Activated CD4-positive, alpha-beta T cell treated with anti-CD3 and anti-CD28 coated beads for 24 hours (primary cell): ENCODE measurements at places on chromosomes 1 and 21.

DNA sequence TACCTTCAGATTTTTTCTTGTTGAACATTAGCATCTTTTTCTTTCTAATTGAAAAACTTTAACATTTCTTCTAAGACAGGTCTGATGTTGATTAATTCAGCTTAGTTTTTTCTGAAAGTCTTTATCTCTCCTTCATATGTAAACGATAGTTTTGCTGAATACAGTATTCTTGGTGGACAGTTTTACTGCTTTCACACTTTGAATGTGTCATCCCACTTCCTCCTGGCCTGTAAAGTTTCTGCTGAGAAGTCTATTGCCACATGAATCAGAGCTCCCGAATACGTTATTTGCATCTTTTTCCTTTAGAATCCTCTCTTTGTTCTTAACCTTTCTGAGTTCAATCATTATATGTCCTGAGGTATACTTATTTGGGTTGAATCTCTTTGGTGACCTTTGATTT is 344.2 kb downstream of the OLFM3 start:
- no peak for DNase-seq

DNA sequence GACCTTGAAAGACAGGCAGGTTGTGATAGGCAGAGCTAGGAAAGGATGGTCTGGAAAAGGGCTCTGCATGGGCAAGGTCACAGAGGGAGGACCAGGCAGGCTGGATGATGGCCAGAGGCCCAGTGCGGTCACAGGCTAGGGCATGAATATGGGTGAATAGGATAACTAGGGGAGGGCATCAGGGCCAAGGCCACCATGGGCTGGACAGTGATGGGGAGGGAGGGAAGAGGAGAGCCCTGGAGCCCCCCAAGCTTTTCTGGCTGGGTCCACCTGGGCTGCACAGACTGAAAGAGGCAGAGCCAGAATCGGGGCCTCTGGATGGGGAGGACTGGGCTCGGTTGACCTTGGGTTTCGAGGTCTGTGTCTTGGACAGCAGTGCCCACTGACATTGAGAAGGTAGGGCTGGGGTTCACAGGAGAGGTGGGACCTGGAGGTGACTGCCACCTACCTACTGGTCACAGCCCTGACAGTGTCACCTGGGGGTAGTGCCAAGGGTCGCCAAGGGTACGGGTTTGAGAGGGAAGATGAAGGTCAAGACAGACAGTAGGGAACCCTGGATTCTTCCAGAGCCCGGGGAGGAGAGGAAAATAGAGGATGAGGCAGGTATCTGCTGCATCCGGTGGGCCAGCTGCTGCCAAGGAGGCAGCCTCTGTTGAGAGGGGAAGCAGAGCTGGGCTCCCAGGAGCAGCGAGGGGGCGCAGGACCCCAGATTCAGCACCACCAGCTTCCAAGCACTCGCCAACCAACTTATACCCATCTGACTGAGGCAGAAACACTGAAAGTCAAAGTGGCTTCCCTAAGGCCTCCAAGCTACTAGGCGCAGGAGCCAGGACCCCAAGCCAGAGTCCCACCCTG is 6.1 kb upstream of the NPHP4 start:
- no peak for DNase-seq

GRCh38 chr1:168392958-168393549 is 112.4 kb downstream of the TBX19 start:
- no peak for DNase-seq

GRCh38 chr1:201631037-201631436 is 92.1 kb downstream of the NAV1 start:
- DNase-seq, result no peak

DNA sequence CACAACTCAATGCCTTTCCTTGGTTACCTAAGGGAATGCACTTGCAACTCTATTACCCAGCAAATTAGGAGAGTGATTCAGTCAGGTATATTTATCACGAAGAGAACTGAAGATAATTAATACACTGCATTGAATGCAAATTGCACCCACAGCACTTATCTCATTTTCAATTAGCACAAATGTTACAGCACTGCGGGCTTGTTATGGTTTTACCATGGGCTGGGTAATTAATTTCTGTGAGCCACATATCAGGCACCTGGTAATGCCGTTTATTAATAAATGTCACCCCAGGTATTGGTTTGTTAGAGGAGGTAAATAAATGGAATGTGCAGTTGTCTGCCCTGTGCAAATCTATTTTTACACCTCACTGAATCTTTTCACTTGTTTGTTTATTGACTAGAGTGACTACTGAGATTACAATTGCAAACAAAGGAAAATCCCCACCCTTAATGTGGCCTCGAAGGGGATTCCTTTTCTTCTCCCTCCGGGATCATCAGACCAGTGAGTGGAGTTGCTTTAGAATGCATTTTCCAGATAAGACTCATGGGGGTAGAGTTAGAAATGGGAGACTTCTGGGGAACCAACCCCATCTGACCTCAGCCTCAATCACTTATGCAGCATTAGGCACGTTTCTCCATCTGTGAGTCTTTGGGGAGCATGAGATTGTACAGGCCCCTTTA is 269.3 kb downstream of the RPS6KC1 start:
- no peak for DNase-seq

GRCh38 chr21:42248783-42249597 is 30.1 kb downstream of the ABCG1 start:
- DNase-seq, result no peak

DNA sequence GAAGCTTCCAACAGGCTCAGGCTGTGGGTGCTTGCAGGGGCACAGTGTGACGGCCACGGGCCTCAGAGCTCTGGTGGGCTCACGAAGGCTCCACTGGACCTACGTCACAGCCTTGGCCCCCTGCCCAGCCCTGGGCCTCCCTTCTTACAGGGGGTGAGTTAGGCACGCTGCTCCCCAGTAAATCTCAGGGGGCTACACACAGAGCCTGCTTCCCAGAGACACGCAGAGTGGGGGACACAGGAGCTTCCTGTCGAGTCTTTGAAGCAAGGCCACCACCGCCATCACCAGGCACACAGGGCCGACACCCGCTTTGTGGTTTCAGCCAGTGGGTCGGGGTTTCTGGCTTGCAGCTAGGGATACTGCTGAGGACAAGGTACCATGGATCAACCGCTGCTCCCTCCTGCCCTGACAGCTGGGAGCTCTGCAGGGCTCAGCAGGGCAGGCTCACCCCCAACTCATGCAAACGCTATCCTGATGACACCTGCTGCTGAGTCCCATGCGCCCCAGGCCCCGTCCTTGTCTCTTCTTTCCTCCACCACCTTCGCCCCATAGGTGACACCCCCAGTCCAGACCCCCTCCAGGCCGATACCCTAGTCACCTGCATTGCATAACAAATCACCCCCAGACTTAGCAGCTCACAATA is 5.5 kb upstream of the CFAP410 start:
- DNase-seq, result no peak

GRCh38 chr1:221724931-221725605 is 16.8 kb downstream of the DUSP10 start:
- no peak for DNase-seq

GRCh38 chr1:181318858-181319235 is 164.5 kb upstream of the CACNA1E start:
- no peak for DNase-seq

DNA sequence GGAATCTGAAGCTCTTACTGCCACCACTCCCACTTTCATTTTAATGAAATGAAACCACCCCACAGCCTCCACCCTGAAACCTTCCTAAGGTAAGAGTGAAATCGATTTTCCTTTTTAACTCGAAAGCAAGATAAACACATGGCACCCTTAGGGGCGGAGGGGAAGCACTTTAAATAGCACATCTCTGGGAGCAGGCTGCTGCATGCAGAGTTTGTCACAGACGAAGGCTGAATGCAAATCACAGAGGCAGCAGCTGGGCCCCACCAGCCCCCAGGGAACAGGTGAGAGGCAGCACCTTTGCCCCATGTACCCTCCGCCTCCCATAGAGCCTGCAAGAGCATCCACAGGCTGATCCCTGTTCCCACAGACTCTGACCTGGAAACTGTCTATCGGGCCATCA is 60.0 kb upstream of the GRIK3 start:
- no peak for DNase-seq

DNA sequence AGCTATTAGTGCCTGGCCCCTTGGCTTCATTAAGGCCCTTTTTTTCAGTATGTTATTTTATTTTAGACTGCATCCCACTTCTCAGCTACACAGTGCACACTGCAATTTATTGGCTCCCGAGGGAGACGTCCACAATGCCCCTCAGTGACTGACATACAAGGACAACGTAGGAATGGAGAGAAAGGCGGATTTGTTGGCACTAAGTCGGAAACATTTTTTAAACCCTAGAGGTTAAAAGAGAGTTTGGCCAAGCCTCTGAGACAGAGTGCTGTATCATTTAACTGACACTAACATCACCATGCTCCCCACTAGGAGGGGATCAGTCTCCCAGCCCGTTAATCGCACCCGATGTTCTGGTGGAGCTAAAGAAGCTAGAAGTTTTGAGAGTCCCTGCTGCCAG is 45.7 kb upstream of the FOXD3 start:
- no peak for DNase-seq

GRCh38 chr1:25572708-25573590 is 29.5 kb downstream of the LDLRAP1 start:
- peak; percentile 47 for DNase-seq

GRCh38 chr1:8096105-8097011 is 70.2 kb upstream of the ERRFI1 start:
- DNase-seq, result no peak

DNA sequence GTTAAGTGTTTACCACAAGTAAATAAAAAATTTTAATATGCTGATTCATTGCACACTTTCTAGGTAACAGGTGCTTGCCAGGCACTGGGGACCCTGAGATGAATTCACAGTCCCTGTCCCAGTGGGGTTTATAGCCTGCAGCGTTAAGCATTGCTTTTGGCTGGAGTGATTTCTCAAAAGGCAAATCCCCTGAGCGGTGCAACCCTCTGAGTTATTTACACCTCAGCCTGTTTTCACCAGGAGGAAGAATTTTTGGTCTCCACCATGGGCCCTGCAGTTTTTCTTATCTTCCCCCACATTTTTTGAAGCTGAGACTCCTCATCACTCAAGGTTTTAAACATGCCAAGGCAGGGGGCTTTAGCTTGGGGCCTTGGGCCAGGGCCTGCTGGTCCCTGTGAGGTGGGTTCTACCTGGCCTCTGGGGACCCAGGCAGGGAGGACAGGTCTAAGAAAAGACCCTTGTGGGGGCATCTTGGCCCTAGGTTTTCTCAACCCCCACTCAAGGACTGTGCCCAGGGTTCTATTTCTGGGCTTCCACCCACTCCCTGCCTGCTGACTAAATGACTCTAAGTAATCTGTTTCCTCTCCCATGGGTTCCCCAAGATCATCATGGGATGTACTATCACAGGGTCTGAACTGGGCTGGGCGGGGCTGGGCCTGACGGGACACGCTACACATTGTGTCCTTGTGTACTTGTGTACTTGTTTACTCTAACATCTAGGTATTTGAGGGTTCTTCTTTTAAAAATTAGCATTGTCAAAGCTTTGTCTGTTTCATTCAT is 10.2 kb upstream of the CHIT1 start:
- DNase-seq, result no peak

GRCh38 chr1:205714190-205714905 is 34.0 kb upstream of the SLC45A3 start:
- DNase-seq, result no peak

DNA sequence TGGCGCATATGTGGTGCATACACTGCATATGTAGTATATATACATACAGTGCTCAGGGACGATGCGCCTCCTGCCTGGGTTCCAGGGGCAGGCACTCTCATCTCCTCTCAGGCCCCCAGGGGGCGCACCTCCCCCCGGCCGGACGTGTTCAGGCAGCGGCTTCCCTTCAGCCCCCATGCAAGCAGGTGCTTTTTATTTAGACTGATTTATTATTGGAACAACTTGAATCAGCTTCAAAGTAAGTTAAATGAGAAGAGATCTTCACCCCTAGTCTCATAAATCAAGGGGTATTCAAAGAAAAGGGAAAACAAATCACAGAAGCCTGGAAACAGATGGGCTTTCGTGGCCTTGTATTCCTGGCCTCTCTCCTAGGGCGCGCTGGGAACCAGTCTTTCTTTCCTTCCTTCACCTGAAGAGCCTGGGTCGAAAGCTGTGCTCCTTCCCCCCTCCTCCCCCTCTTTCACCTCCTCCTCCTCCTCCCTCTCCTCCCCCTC is 64.6 kb downstream of the UBIAD1 start:
- peak; percentile 54 for DNase-seq

DNA sequence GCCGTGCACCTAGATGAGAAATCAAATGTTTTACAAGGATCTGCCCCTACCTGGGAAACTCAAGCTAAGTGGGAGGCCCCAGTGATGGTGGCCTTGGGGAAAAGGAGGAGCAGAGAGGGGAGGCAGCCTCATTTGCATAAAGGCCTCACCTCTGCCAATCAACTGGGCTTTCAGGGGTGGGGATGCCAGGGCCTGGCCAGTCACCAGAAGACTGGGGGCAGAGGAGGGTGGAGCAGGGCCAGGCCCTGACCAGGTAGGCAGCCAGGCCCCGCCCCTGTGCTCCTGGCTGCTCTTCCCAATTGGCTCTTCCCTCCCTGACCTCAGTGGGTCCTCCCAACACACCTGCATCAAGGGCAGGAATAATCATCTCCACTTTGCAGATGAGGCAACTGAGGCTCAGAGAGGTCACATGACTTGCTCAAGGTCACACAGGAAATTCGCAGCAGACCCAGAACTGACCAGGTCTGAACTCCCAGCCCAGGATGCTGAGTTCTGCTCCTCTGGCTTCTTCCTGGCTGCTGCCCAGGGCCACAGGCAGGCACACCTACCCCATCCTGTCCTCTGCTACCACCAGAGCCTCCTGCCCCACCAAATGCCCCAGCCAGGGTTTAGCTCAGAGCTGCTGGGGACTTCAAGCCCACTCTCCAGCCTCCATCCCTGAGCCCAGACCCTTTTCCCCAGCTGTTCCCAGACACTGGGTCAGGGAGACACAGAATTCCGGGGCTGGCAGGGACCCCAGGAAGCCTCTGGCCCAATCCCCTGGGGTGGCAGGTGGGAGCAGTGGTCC is 677.9 kb downstream of the MATN1 start:
- DNase-seq, result no peak

- no peak for DNase-seq
Observed at GRCh38 chr1:42806593-42806992, 10.3 kb upstream of the ERMAP start.

DNA sequence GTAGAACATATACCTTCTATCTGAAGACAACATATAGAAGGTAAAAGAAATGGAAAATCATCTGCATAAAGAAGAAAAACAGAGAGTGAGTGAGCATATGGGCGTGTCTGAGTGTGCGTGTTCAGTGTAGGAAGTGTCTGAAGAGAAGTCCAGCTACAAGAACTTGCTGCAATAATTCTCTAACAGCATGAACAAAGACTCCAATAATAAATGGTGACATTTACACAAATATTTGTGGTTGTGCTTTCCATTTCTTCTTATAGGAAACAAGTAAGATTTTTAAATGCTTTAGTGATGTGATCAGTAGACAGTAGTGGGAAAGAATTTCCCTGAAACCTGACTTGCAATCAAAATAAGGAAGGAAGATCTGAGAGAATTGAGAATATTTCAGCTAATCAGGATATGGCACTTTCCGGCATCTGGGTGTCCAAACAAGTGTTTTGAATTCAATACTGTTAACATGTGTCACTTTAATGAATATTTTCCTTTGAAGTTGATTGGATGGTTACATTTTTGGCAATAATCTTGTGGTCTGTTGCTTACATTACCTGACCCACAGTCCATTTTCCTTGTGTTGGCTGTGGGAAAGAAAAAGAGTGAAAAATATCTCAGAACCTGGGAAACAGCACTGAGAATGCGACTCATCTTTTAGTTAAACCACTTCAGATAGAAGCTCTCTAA is 154.0 kb downstream of the TGFB2 start:
- no peak for DNase-seq
